ENCODE measurements at places on chromosomes 2 and 18. TPM values are rescaled to one million over a fixed set of nuclear protein-coding genes. Genes with fewer than 3 reads are reported as not detected.

DNA sequence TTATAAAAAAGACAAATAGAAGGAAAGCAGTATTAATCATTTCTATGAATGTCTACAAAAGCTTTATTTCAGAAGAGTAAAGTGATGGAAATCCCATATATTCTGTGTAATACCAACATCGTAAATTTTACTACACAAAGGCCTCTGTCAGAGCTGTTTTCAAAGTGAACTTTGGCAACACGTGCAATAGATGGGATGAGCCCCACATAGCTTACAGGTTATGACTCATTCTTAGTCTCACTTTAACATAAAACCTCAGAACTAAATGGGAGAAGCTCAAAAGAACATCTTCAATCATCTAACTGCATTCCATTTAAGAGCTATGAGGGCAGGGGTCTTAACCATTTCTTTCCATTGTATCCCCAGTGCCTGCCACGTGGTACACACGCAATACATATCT, 11.5 kb downstream of the VPS4B start:
- DNase-seq = no peak

DNA sequence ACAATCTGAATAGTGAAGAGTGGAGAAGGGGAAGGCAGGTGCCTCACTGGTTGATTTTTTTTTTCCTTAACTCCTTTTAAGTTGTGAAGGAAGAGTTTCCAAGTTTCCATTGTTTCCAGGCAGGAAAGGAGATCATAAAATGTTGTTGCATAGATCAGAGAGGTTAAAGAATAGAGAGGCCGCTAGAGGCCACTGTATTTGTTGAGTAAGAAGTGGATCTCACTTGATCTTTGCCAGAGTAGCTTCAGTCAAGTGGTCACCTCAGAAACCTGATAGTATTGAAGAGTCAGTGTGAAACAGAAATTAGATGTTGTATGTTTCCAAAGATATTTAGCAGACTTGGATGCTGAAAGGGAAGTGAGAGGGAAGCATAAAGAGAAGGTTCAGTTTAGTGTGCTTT, 17.6 kb downstream of the CTNNA2 start:
- no peak for DNase-seq

DNA sequence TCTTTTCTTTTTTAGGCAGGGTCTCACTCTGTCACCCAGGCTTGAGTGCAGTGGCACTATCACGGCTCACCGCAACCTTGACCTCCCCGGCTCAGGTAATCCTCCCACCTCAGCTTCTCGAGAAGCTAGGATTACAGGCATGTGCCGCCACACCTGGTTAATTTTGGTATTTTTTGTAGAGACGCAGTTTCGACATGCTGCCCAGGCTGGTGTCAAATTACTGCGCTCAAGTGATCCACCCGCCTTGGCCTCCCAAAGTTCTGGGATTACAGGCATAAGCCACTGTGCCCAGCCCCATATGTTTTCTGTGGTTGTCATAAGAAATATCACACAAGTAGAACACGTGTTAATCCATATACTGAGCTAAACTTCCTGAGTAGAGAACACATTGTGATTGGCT, 14.6 kb downstream of the ENOSF1 start:
- DNase-seq = no peak

RNF144A gene
- 8.2 TPM for total RNA-seq
